ENCODE measurements at places on chromosomes 2 and 18.

GRCh38 chr2:68157002-68157401 is 686 bp upstream of the PNO1 start:
- DNase-seq, result no peak

GRCh38 chr2:169838743-169839489 is 11.7 kb downstream of the UBR3 start:
- peak; percentile 20 for DNase-seq

DNA sequence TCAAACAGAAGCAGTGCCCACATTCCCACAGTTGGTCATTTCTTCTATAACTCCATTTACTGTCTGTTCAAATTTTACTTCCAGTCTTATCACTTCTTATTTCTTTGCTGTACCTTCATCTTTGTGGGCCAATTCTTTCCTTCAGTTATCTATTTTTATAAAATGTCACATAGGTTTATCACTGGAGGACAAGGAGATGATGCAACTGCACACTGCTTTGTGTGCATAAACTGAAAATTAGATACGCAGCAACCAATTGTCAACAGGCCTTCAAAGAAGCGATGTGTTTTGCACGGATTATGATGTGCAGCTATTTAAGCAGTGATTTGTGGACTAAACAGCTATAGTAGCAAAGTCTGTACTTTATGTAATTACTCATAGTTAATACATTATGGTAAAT is 726.8 kb upstream of the GCFC2 start:
- DNase-seq, result no peak

DNA sequence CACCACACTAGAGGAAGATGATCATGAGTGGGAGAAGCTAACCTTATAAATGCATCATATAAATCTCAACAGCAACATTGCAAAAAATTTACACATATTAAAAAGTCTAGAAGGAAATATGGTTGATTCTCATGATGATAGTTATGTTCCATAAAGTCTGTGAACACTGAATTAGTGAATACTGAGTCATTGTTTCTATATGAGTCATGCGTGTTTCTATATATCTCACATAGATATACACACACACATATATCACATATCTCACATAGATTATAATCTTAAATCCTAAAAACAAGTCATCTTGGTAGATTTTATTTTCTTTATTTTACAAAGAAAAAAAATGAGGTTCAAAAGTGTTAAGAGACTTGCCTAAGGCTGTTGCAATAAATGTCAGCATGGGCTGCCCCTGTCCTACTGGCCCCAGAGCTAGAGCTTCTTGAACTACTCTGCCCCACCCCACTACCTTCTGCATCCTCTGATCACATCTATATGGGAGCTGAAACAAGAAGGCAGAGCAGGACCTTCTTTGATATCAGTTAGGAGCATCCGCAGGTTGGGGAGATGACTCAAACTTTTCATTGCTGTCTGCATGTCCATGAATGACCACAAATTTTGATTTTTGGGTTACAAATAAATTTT is 81.8 kb upstream of the ADAM23 start:
- no peak for DNase-seq

- DNase-seq, result no peak
Observed at GRCh38 chr18:49884959-49885358, 71.6 kb upstream of the ACAA2 start.

GRCh38 chr18:3151399-3152264 is 68.1 kb downstream of the MYOM1 start:
- peak; percentile 55 for DNase-seq

- no peak for DNase-seq
Observed at GRCh38 chr18:65221736-65222135, 529.1 kb upstream of the CDH7 start.

DNA sequence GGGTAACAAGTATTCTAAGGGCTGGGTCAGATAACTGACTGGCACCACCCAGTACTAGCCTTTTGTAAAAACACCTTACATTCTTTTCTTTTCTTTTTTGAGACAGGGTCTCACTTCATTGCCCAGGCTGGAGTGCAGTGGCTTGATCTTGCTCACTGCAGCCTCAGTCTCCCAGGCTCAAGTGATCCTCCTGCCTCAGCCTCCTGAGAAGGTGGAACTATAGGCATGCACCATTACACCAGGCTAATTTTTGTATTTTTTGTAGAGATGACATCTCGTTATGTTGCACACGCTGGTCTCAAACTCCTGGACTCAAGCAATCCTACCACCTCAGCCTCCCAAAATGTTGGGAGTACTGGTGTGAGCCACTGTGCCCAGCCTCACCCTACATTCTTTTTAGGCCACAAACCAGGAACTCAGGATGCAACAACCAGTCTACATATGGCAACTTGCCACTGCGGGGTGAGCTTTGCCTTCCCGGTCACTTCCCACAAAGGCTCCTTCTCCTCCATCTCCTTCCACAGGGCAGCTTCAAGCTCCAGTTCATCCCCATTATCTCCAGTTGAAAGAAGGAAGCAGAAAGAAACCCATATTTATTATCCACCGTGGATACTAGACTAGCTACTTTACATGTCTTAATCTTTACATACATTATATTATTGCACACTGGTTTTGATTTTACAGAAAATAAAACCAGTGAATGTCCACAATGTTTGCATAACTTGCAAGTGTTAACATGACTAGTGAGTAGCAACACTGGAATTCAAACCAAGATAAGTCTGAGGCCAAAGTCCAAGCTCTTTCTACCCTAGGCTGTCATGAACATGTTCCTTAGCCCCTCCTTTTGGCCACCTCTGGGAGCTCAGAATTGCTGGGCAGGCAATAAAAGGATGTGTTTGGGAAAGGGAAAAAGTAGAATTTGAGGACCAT is 23.7 kb upstream of the AP1S3 start:
- DNase-seq, result no peak

- DNase-seq, result no peak
Observed at GRCh38 chr18:76622651-76623050, 127.6 kb upstream of the ZNF516 start.

GRCh38 chr2:101627285-101628029 is 70.0 kb upstream of the MAP4K4 start:
- DNase-seq, result no peak

DNA sequence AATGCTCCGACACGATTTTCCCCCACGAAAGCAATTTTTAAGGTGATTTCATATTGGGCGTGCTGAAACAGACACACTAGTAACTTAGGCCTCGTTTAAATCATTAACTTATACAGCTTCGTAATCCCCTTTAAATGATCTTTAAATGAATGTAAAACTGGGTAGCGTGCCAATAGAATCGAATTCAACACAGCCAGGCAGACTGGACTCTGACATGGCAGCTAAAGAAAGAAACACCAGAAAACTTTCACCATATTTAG is 2.4 kb upstream of the ID2 start:
- DNase-seq, result no peak

DNA sequence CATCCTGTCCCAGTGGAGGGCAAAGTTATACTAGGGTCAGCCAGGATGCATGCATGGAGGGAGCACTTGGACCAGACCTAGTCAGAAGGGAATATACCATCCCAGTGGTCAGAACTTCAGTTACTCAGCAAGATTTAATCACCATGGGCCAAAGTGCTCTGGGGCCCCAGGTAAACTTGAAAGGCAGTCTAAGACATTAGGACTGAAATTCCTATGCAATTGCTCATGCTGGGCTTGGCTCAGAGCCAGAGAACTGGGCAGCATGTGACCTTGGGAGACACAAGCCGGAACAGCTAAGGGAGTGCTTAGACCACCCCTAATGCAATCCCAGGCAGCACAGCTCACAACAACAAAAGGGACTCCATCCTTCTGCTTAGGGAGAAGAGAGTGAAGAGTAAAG is 401.3 kb downstream of the KCNJ3 start:
- DNase-seq, result no peak

DNA sequence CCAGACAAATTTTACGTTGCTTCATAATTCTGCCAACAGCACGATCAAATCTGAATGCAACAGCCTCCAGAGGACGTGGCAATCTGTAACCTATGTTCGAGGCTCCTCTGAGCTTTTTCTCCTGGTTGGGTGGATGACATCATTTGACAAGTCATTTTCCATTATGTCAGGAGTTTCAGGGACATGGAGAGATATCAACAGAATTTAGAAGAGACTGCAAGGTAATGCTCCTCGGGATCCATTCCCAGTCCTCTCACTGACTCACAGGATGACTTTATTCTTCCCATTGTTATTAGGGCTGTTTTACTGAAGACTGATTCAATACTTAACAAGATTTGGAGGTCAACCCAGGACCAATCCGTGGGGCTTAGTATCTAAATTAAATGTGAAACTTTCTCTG is 72.5 kb upstream of the RNF152 start:
- DNase-seq, result no peak

DNA sequence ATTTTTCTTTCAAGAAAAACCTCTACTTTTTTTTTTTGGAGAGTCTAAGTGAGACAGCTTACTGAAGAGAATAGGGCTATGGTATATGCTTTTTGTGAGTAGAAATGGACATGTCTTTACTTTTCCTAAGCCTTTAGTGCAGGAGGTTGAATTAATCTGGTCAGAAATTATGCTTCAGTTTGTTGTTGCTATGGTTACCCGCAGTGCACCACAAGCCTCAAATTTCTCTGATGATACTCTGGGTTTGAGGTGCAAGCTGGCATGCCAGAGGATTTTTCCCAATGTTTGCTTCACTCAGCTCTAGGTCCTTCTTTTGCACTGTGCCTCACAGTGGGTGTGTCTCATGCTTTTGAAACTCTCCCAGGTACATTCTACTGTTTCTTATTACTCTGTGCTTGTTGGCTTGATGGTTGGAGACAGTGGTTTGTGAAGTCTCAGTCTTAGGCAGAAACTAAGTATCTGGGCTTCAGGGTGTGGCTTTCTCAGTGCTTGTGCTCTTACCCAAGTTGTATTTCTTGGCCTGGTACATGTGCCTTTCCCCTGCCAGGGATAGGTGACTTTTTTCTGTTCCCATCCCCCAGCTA is 278.3 kb downstream of the RBM43 start:
- DNase-seq, result no peak

DNA sequence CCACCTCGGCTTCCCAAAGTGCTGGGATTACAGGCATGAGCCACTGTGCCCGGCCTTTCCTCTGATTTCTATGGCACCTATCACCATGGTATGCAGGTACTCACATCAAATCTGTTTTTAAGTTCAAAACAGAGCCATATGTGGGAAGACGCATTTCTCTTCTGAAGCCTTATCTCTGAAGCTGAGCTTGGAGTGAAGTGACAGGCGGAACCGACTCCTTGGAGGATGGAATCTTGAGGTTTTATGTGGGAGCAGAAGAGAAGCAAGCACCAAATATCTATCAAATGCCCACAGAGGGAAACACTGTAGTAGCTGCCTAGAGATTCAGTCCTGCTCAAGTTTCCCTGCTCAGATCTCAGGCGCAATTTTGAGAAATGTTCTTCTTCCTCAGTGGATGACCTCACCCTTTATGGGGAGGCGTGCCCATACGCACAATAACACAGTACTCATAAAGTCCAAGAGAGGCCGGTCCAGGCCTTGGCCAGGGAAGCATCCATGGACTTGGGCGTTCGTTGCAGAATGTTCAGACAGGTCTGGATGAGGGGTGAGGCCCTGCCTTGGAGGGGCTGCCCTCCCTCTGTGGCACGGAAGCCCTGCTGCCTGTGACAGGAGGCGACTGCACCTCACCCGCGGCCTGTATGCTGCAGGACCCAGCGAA is 67.9 kb downstream of the HNRNPLL start:
- DNase-seq, result no peak

DNA sequence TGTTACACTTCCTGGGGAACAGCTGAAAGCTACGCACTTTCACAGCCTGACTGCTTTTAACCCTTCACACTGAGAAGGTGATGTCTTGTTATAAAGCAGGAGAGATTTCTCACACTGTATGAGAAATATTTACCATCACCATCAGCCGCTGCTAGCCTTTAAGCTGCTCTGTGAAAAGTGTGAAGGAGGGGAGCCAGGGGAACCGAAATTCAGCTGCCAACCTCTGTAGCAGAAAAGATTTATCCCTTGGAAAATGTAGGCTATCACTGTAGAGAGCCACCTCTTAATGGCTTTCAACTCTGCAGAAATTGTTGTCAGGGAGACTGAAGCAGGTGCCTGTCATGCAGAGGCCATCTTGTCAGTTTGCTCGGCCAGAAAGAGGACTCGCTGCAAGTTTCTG is 145.3 kb downstream of the SP3 start:
- no peak for DNase-seq

GRCh38 chr2:12304564-12305171 is 412.1 kb upstream of the TRIB2 start:
- no peak for DNase-seq
